ENCODE measurements at places on chromosomes 3 and 15. TPM values are rescaled to one million over a fixed set of nuclear protein-coding genes. Genes with fewer than 3 reads are reported as not detected.

DNA sequence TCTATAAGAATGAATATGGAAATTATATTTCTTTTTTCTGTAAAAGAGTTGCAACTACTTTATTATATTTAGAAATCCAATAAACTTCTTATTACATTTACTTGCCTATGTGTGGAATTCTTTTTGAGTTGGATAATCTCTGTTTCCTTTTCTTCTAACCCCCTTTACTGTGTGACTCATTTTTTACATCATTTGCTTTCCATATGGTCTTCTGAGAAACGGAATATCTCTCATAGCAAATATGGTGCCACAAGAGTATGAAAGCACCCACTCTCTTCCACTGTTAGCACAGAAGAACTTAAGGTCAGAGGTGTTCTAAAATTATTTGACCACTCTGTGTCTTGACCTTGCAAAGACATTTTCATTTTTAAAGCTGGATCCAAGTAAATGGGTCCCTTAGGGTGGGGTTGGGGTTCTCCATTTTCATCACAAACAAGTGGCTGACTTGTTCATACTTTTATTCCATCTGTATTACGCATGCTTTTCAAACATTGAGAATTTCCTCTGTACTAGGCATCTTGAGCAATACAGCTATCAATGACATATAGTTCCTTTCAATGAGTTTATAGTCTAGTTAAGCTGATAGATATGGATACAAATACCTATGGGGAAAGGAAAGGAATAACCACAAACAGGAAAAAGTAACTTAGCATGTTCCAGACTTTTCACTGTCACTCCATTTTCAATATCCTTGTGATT is 281.1 kb upstream of the TPRG1 start:
- peak; percentile 22 for DNase-seq

DNA sequence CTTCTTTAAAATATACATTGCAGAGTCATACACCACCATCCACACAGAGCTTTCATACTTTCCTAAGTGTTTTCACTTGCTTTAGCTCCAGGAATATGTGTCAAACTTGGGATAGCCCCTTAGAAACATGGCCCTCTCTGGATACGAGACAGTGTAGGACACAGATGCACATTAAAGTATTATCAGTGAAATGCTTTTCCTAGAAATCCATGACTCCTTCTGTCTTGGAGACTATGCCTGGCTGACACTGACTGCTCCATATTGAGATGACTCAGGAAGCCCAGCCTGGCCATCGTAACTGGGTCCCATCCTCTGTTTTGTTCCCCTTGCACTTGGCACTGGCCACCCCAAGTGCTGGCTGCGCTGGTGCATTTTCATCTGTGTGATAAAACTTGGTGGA is 204.8 kb downstream of the PDZRN3 start:
- DNase-seq, result no peak

DNA sequence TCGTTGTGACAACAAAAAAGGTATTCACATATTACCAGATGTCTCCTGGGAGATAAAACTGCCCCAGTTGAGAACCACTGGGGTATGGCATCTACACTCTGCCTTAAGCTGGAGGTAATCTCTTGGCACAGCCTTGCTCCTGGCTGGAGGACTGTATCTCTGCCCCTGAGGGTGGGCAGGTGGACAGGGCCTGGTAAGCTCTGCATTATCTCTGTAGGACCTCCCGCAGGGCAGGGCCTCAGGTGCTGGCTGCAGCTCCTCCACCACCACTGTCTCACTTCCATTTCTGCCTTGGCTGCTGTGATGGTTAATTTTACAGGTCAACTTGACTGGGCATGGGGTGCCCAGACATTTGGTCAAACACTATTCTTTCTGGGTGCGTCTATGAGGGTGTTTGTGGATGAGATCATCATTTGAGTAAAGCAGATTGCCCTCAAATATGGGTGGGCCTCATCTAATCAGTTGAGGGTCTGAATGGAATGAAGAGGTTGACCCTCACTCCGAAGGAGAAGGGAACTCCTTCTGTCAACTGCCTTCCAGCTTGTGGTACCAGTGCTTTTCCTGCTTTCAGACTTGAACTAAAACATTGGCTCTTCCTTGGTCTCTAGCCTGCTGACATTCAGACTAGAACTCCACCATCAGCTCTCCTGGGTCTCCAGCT is 9.8 kb upstream of the RHCG start:
- no peak for DNase-seq

GRCh38 chr3:98259707-98260106 is 4.3 kb upstream of the OR5H6 start:
- DNase-seq, result no peak

DNA sequence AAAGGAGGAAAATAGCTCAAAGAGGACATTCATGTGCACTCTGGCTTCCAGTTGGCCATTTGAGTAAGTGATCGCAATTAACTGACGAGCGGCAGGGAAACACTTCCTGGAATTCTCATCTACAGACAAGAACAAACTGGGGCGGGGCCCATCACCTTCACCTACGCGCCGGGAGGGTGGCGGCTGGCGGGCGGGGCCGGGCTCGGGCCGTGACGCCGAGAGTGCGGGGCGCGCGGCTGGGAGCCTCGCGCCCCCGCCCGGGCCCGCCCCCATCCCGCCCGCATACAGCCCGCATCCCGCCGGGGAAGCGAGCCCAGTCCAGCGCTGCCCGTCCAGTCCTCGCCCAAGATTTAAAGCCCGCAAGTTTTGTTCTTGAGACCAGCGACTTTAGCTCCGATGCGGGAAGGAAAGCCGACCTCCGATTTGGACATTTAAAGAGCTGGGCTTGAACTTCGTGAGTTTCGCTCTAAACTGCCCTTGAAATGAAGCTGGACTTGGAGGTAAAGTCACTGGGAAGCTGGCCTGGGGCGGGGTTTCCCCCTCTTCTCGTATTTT is at the start of gene B3GNT5:
Gene B3GNT5 (plus strand): TSS at position 281 of the 555 bp plus-strand sequence. CDS start 16,546 bp downstream, outside the sequence.
- DNase-seq, result peak; percentile 16

- no peak for DNase-seq
Observed at GRCh38 chr3:5197470-5198312, 10.2 kb downstream of the EDEM1 start.

DNA sequence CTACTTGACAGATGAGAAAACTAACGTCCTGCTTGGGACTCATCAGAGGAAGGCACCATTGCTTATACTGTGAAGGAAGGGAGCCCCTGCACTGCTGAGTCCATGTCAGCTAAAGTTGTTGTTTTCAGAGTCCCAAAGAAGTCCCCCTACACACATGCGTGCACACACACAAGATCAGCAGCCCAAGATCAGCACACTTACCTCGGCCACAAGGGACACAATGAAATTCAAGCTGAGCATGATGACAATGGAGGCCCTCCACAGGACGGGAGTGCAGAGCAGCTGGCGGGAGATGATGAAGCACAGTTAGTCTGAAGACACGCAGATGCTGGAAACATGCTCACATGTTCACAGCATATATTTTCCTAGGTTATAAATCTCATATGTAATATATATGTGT is 28.6 kb upstream of the ATP13A5 start:
- no peak for DNase-seq

DNA sequence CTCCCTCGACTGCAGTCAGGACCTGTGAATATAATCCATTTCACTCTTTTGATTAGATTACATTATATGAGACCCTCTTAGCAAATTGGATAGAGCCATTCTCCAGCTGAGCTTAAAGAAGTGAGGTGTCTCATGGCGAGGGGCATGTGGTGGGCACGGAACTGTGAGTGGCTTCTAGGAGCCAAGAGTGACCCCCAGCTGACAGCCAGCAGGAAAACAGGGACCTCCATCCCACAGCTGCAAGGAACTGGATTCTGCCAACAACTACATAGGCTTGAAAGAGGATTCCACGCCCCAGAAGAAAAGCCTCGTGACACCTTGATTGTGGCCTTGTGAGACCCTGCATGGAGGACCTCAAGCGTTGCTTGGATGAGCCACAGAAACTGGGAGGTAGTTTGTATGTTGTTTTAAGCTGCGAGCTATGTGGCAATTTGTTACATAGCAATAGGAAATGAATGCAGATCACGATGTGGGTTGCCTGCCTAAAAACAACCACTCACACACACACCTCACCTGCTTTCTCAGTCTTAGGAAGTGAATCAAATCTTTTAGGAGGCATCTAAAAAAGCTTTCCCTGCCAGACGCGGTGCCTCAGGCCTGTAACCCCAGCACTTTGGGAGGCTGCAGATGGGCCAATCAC is 84.2 kb upstream of the BHLHE40 start:
- no peak for DNase-seq

DNA sequence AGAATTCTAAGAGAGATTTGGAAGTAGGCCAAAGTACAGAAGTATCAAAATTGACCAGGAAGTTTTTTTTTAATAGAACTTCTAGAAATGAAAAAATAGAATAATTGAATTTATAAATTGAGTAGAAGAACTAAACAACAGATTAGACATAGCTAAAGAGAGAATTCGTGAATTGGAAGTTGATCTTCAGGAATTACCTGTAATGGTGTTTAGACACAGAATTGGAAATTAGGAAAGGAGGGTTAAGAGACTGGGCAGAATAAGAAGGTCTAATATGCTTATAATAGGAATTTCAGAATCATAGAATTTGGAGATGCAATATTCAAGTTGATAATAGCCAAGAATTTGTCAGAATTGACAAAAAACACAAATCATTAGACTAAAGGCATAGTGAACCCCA is 16.2 kb downstream of the ACVR2B start:
- DNase-seq, result no peak

CAMK2N2 gene
- not detected for polyA plus RNA-seq
